ENCODE measurements at places on chromosomes 13 and 19.

DNA sequence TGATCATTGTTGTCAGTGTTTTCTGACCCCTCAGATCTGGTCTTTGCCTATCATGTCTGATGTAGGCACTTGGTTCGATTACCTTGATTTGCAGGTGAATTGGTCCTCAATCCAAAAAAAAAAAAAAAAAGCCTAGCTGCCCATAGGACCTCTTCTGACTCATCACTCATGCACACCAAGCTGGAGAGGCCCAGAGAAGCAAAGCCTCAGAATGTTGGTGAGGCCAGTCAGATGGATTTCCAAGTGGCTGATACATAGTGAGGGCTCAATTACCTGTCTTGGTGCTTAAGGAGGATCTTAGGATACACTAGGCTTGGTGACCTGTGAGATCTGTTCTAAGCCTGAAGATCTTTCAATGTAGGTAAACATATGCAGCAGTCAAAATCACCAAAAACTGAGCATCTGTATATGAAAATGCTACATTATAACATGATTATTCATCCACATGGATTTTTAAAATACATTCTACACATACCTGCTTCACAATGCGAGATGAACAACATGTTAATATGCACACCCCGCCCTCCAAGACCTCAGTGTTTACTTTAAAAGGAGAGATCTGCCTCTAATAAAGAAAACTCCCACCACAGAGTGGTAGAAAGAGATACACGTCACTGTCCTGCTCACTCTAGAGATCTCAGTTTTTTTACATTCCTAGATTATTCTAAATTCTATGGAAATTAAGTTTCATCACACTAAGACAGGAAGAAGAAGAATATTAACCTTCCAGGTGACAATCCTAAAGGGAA, 79.9 kb upstream of the RAP2A start:
- no peak for DNase-seq

GRCh38 chr19:10238172-10238783, 7.1 kb upstream of the S1PR2 start:
- DNase-seq, result no peak

GRCh38 chr19:33247441-33247819, 21.8 kb upstream of the SLC7A10 start:
- DNase-seq, result no peak

DNA sequence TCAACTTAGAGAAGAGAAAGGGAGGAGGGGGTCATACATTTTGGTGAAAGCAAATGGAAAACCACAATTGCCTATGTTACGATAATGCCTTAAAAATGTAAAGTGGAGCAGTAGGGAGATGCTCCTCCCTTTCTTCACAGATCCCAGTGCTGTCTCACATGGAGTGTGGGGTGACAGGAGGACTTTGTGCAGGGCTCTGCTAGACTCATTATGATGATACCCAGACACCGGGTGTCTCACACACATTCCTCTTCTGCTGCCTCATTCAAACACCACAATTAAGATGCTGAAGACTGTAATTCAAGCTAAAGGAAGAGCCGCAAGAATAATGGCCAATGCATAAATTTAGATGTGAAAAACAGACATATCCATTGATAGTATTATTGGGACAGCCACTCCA, 150.6 kb downstream of the LHFPL6 start:
- no peak for DNase-seq

DNA sequence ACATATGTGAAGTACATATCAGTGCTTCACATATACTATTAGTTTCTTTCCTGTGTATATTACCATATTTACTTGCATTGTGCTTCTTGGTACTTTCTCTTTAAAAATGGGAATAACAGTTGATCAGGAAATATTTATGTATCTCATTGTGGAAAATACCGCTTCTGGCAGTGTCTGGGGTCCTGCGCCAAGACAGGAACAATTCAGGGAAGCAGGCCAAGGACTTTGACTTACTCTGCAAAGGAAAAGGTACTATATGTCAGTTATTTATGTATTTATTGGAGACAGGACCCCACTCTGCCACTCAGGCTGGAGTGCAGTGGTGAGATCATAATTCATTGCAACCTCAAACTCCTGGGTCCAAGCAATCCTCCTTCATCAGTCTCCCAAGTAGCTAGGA, 57.7 kb upstream of the NBEA start:
- no peak for DNase-seq

DNA sequence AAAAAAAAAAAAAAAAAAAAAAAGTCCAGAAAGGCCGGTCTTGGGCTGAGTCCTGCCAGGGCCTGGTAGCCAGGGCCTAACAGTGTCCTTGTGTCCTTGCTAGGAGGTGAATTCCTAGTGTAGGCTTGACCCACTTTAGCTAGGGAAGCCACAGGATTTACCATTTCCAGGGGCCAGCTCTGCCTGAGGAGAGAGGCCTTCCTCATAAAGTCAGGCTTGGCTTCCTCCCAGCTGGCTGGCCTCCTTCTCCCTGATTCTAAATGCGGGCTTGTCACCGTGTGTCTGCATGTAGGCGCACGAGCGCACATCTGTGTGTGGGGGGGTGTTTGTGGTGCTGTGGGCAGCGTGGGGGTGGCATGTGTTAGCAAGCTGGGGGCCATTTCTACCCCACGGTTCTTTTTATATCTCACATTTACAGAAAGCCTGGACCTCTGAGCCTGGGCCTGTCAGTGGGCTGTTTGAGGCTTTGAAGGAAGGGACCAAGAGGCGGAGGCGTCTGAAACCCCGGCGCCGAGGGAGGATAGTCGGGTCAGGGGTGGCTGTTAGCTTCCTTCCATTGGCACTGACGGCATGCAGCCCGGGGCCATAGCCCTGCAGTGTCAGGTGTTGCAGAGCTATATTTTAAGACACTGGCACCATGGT, 31.7 kb downstream of the IER2 start:
- DNase-seq, result no peak

GRCh38 chr13:41614671-41615527, 157.5 kb downstream of the RGCC start:
- DNase-seq, result no peak

Data from Caki2 (cell line).